Type B pancreatic cell (in vitro differentiated cells): ENCODE measurements at places on chromosomes 16 and 17. TPM values are rescaled to one million over a fixed set of nuclear protein-coding genes. Genes with fewer than 3 reads are reported as not detected.
A peak's percentile ranks its signal among the peaks of the same experiment; 100 is the strongest.

DNA sequence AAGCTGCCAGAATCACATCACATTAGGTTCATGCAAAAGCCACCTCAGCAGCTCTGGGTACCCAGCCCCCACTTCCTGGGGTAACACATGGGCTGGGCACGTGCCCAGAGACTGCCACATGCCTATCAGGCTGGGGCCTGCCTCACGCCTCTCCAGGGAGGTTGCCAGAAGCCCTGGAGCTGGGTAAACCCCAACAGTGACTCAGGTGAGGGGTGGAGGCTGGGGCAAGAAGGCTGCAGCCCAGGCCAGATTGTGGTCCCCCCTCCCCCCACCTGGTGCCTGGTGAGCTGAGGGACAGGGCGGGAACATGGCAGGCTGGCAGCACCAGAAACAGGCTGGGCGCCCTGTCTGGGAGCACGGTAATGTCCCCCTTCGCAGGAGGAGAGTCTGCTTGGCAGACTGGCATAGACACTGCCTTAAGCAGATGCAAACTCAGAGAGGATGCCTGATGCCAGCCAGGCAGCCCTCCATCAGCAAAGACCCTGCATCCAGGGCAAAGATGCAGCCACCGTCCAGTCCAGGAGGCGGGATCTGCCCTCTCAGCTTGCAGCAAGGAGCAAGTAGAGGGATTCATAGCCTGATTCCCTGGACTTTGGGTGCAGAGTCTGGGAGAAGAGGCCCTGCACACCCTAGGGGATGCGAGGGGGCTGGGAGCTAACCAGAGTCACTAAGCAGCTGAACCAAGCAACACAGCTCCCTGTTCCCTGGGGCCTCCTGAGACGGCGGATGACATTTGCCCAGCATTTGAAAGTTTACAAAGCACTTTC, 28.8 kb downstream of the NGFR start:
- peak; percentile 66 for DNase-seq

Gene SBK1
- 29.8 and 31.9 TPM in 2 replicates for total RNA-seq

DNA sequence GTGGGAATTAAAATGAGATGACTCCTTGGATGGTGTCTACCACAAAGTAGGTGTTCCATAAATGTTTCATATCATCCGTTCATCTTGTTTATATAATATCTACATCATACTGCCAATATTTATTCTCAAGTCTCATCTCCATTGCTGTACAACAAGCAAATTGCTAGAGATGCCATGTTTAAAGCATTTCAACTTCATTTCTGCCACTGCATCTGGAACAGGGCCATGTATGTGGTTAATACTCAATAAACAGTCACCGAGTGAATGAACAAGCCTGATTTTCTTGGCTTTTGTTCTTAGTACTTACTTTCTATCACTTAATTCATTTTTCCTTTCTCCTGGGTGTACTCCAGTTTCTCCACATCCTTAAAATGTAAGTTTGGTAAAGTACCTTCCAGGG, 107.6 kb downstream of the KCNJ2 start:
- no peak for DNase-seq

Gene BRIP1
- 9.5 and 18.9 TPM in 2 replicates for total RNA-seq

Gene NPIPA2
- 8.2 and 12.9 TPM in 2 replicates for total RNA-seq

DNA sequence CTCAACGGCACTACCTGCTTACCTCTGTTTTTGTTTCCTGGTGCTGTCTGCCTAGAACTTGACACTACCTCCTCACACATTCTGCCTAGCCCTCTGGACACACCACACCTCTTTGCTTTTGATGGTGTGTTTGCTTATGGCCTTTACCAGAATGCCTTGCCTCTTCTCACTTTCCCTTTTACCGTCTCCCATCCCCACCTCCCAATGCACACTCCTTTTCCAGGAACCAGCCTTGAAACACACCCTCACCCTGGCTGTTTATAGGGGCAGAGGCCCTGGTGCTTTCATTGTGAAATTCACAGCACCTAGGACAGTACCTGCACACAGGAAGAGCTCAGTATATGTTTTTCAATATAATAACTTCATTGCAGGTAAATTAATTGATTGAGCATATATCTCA, 56.2 kb downstream of the MAP2K6 start:
- no peak for DNase-seq

Gene PDILT
- not detected in 2 replicates for total RNA-seq

DNA sequence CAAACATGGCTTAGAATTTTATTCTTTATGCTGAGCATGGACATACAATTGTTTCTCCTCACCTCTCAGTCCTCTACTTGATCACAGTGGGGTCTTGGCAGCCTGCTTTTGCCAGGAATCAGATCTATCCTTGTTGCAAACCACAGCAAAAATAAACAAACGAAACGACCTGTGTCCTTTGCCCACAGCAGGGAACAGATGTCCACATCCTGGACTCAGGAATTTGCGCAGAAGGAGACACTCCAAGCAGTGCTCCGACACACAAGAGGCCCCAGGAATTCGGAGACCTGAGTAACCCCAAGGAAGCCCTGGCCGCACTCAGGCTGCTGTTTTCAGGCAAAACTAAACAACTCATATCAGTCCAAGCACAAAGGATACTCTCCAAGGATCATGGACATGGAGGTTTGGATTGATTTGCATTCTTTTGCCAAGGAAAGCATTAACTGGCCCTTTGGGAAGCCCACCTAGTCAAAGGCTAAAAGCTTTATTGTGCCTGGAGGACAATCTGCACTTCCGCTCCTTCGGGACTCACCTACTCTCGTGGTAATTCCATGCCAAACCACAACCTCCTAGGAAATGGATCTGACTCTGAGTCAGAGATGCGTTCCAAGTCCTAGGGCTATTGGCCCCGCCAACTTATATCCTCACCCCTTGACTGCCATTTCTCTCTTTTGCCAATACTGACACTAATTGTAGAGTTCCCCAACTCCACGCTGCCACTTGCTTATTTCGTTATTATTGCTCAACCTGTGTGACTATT, 271.1 kb upstream of the CDH11 start:
- DNase-seq = no peak

DNA sequence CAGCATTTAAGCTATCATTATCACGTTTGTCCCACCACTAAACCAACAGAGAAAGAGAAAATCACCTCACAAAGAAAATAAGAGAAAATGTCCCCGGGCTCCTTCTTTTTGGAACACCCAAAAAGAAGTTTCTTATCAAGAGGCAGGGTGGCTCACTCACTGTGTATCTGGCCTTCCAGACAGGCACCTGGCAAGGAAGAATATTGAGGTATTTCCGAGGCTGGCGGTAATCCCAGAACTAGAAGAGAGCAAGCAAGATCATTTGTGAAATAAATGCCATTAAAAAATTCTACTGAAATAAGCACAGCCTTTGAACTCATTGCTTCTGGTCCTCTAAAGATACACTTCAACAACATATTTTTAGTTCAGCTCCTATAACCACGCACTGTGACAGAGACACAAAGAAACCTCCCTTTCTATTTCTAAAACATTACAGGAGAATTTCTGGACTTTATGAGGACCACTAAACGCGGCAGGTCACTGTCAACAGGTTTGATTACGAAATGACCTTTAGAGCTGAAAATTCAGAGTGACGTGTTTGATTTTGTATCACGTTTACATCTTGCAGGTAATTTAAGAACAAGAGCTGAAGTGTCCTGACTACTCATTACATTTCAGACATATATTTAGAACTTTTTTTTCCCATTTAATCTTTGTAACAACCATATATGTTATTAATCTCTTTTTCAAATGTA, 61.0 kb downstream of the WDR59 start:
- no peak for DNase-seq

GRCh38 chr17:29840884-29841283, 89.1 kb downstream of the SSH2 start:
- DNase-seq = no peak

DNA sequence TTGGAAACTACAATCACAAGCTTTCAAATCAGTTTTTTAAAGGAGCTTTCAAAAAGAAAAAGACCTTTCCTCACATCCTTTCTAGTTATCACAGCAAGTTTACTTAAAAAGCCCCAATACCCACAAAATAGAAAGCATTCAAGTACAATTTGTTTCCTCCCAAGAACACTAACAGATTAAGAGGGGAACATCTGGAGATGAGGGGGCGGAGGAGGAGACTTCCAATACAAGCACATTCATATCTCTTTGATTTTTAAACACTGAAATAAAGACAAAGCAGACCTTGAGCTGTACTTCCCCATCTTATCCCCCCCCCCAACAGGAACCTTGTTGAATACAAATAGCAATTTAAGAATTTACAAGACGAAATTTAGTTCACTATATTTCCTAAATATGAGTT, 2.0 kb downstream of the YWHAE start:
- DNase-seq = no peak

Gene EMP2
- 36.3 and 57.9 TPM in 2 replicates for total RNA-seq

GRCh38 chr17:13544765-13545164, 57.0 kb downstream of the HS3ST3A1 start:
- DNase-seq = no peak

Gene FN3K
- total RNA-seq = 30.3 and 31.3 TPM in 2 replicates

DNA sequence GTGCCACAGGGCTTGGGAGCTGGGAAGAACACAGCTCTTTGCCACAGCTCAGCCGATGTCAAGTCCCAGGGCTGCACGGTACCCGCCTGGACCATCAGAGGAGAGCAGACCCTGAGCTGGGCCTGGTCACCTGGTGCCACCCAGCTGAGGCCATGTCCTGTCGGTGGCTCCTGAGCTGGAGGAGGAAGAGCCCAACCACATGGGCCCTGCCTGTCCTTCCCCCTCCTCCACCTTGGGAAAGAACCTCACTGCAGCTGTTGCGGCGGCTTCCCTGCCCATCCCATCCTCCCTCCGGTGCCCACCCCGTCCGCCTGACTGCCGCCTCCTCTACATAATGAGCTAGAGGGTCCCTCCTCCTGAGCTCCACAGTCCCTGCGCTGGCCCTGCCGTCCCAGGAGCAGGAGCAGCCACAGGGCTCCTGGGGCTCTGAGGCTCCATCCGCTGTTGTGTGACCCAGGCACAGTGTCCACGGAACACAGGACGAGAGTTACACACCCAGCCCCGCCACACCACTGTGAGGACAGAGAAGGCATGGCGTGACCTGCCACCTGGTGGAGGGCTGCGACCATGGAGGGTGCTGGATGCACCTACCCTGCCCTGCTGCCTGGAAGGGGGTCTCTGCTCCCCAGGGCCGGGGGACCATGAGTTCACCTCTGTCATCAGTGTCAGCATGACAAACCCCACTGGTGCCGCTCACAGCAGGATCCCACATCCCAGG, 21.4 kb upstream of the CHMP6 start:
- DNase-seq = no peak

Gene MT1M
- total RNA-seq = not detected in 2 replicates

DNA sequence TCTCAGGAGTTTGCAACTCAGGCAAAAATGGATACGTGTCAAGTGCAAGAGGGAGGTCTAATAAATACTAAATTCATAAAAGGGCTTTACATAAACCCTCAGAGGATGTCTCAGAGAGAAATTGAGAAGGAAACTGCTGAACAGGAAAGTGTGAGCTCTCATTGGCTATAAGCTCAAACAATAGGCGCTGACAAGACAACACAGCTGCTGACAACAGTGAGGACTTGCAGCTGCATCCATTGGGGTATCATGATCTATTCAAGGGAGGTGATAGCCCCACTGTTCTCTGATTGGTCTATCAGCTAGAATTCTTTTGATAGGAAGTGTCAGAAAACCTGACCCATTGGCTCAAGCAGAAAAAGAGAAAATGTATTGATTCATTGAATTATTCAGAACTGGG, 187.2 kb downstream of the CBLN1 start:
- DNase-seq = no peak

- DNase-seq = no peak
Observed at GRCh38 chr16:774086-775001, 13.8 kb downstream of the MSLN start.

DNA sequence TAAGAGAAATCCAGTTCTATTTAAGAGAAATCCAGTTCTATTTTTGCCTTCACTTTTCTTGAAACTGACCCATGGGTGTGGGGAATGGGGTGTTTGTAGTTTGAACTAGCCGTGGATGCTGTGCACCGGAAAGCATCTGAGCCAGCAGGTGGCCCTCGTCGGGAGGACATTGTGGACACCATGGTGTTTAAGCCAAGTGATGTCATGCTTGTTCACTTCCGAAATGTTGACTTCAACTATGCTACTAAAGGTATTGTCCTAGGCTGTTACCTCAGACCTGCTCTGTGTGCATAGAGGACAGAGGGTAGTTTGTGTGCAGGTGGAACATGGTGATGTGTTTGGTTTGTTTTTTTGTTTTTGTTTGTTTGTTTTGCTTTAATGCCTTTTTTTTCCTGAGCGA, 3.3 kb downstream of the ATXN2L start:
- no peak for DNase-seq

DNA sequence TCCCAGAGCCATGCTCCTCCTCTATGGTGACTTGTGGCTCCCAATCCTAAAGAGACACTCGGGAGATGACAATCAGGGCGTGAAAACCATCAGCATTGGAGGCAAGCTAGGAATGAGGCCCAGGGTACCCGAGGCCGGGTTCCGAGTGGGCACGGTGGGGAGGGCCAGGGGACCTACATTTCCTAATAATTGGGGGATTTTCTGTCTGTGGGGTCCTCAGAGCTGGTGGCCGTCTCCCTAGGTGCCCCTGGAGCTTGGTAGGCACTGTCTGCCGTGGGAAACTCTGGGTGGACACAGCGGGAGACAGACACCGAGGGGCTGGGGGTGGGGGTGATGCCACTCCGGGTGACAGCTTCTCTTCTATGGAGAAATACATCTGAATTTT, 312.5 kb upstream of the TNRC6C start:
- DNase-seq = no peak

GRCh38 chr16:64292161-64292560, 829.7 kb downstream of the CDH11 start:
- no peak for DNase-seq

DNA sequence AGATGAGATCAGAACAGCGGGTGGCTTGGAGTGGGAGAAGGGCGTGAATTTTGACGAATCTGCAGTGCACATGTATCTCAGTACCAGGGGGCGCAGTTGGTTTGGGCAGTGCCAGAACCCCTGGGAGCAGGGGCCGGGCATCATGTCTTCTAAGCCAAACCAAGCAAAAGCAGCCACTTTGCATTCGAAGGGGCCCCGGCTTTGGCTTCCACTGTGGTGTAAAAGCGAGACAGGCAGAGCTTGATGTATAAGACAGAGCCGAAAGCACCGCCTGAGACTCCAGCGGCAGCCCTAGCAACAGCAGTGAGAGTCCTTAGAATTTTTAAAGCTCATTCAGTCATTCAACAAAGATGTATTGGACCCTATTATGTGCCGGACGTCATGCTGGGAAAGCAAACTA, 3.8 kb upstream of the XYLT1 start:
- DNase-seq = no peak

GRCh38 chr17:8935191-8935590, 30.3 kb downstream of the PIK3R5 start:
- DNase-seq = no peak

Gene LGALS9B
- 0.29 and 0.36 TPM in 2 replicates for total RNA-seq

Gene KRT26
- not detected in 2 replicates for total RNA-seq

- DNase-seq = peak; percentile 51
Observed at GRCh38 chr17:49521088-49521450, 26.0 kb downstream of the NGFR start.

Gene KNOP1
- 44.1 and 54.9 TPM in 2 replicates for total RNA-seq

GRCh38 chr16:67481561-67482232, 740 bp upstream of the ATP6V0D1 start:
- no peak for DNase-seq

Gene PCYT2
- total RNA-seq = 46.8 and 50.4 TPM in 2 replicates

Gene TNFRSF17
- total RNA-seq = not detected in 2 replicates

Gene KRTAP1-1
- total RNA-seq = not detected in 2 replicates

- DNase-seq = no peak
Observed at GRCh38 chr16:15510992-15511391, 76.6 kb downstream of the BMERB1 start.

GRCh38 chr16:54928411-54929089, 2.1 kb upstream of the IRX5 start:
- DNase-seq = peak; percentile 75

- no peak for DNase-seq
Observed at GRCh38 chr16:69618307-69618706, 52.5 kb downstream of the NFAT5 start.

Gene TP53TG3C
- not detected in 2 replicates for total RNA-seq

GRCh38 chr17:3979290-3979611, 15.0 kb upstream of the ATP2A3 start:
- no peak for DNase-seq
